Pulmonary artery endothelial cell (primary cell): ENCODE measurements at places on chromosomes 16 and 17.

GRCh38 chr17:41657936-41658335 is 30.7 kb upstream of the EIF1 start:
- DNase-seq = no peak

DNA sequence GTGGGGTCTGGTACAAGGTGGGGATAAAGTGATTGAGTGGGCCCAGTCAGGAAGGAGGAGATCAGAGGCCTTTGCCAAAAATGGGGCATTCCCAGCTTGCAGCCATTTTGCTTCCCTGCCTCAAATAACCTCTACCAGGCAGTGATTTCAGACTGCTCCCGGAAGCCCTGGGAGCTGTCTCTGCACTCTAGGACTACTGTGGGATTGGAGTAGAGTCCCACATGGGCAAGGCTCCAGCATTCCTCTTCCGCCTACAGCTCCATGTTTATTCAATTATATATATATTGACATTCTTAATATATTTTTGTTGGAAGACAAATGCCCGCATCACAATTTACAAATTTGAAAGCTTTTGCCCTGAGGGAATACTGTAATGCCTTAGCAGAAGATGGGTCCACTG is 13.5 kb downstream of the SUPT6H start:
- no peak for DNase-seq

DNA sequence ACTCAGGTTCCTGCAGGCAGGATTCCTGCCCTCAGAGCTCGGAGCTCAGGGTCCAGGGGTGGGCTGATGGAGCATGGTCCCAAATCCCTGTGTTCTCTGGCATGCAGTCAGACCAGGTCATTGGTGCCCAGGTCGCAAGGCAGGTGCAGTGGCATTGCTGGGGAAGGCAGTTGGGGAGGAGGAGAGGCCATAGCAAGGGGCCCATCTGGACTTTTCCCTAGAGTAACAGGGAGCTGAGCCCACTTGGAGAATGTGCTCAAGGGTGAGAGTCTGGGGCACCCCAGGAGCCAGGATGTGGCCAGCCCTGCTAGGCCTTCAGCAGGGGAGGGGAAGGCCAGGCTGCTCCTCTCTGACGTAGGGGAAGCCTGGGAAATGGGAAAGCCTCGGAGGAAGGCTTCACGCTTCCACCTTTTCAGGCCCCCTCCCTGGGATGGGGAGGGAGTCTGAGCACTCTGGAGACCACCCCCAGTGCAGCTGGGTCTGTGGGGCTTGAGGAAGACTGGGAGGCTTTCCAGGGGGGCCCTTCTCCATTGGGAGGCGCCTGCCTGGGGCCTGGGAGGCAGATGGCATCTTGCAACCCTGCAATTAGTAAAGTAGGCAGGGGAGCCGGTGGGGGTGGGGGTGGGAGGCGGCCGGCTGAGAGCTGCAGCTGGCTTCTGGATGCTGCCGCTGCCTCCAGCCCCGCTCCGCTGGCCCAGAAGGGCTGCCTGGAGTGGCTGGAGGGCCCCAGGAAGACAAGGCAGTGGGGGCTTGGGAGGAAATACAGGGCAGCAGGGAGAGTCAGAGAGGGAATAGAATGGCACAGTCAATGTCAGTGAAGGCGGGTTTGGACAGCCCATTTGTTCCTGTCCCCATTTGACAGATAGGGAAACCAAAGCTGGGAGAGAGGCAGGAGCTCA is 21.1 kb upstream of the DOK4 start:
- DNase-seq = no peak

DNA sequence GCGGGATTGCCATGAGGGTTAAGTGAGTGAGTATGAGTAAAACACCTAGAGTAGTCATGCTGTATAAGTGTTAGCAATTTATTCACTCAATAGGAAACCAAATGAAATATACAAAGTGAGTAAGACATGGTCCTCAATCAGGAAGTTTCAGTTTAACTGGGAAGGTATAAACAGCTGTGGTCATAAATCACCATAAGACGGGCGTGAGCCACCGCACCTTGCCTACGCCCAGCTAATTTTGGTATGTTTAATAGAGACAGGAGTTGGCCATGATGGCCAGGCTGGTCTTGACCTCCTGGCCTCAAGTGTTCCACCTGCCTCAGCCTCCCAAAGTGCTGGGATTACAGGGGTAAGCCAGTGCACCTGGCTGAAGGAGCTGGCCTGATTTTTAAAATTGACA is 27.0 kb downstream of the RNF135 start:
- no peak for DNase-seq

GRCh38 chr17:73335591-73336407 is 24.0 kb upstream of the CDC42EP4 start:
- DNase-seq = no peak

DNA sequence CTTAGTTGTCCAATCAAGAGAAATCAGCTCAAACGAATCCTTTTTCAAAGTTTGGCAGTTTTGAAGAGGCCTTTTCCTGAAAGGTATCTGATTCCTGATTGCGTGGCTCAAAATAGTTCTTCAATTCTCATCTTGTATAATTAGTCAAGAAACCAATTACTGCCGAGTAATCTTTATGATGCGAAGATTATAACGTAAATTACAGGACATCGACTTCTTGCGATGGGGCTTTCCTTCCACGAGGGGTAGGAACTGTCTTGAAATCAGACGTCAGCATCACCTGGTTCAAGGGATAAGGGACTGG is 644 bp upstream of the ARL2BP start:
- DNase-seq = no peak

DNA sequence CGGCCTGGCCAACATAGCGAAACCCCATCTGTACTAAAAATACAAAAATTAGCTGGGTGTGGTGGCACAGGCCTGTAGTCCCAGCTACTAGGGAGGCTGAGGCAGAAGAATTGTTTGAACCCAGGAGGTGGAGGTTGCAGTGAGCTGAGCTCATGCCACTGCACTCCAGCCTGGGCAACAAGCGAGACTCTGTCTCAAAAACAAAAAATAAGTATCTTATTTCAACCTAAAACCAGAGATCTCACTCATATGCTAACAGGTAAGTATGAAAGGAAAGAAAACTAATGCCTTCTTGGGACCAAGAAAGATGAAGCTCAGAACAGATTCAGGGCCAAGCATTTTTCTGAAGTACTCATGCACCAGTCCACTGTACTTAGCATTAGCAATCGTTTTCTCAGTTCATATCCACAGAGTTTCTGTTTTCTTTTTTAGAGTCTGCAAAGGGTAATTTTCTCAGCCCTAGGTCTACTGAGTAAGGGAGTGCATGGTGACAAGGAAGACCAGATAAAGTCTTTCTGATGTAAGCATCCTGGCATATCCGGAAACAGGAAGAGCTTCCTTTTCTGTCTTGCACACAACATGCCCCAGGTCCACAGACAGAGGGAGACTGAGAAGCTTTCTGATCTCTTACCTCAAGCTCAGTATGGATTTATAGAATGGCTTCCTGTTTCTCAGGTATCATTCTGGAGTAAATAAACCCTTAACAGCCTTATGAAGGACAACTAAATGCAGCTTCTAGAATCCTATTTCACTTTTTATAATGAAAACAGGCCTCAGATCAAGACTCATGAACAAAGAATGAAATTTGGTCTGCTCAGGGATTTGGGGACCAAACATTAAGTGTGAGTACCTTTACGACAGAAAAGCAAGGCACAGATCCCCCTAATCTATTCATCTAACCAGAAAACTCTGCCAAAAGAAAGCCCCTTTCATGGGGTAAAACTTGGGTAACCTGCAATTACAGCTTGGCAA is 38.7 kb upstream of the FOXJ1 start:
- DNase-seq = no peak

DNA sequence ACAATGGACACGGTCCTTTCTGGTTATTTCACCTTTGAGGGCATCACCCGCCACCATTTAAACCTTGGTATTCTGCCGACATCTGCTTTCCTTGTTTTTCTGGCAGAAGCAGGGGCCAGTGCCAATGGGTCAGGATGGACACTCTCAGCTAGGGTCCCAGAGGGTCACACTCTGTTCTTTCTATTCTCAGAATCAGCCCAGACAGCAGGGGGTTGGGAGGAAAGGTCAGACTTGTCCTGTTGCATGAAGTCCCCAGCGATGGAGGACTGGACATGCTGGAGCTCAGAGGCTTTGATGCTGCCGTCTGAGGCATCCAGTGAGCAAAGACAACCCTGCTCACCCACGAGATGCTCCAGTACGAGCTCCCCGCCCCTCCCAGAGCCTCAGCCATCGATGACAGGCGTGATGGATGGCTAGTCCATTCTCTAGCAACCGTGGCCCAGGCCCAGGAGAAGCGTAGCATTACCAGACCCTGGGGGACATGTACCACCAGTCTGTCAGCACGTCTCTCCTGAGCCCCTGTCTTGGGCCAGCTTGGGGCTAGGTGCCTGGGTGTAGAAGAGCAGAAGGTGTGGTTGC is 62.0 kb downstream of the FOXL1 start:
- no peak for DNase-seq

GRCh38 chr17:79732804-79733691 is 2.3 kb downstream of the ENPP7 start:
- DNase-seq = no peak

GRCh38 chr16:56266641-56267607 is 75.6 kb downstream of the GNAO1 start:
- DNase-seq = no peak

DNA sequence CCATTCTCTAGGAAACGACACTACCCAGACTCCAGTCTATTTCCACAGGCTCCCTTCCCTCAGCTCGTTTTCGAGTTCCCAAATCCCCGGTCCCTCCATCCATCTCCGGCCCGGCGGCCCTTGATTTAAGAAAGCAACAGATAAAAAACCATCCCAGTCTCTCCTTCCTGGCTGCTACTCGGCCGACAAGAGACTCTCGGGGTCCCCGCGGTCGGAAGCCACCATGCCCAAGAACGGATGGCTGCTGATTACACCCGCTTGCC is 182 bp downstream of the RPL26 start:
- no peak for DNase-seq

DNA sequence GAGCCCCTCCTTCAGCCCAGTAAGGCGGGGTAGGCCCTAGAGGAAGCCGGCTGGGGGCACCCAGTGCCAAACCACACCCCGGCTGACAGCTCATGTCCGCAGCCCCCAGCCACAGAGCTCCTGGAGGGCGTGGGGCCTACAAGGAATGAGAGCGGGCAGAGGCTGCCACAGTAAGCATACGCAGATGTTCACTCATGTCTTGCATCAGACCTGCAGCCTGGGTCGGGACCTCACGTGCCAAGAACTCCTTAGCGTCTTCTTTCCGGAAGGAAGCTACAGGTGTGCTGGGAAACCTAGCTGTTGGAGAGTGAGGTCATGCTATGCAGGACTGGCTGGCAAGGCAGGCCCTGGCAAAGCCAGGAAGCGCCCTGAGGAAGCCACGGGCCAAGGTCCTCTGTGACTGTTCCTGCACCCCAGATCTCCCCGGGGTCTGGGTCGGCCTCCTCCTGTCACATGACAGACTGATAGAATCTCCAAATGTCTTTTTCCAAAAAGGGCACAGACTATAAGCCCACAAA is 1.6 kb downstream of the ZNF598 start:
- no peak for DNase-seq

- no peak for DNase-seq
Measured at GRCh38 chr17:31051506-31051905, 43.3 kb upstream of the NF1 start.

- DNase-seq = no peak
Measured at GRCh38 chr17:1999557-2000251, 25.4 kb downstream of the RTN4RL1 start.

GRCh38 chr17:72816406-72816805 is 276.1 kb downstream of the SLC39A11 start:
- no peak for DNase-seq

- no peak for DNase-seq
Measured at GRCh38 chr17:75895370-75896155, 1.2 kb downstream of the TRIM65 start.

DNA sequence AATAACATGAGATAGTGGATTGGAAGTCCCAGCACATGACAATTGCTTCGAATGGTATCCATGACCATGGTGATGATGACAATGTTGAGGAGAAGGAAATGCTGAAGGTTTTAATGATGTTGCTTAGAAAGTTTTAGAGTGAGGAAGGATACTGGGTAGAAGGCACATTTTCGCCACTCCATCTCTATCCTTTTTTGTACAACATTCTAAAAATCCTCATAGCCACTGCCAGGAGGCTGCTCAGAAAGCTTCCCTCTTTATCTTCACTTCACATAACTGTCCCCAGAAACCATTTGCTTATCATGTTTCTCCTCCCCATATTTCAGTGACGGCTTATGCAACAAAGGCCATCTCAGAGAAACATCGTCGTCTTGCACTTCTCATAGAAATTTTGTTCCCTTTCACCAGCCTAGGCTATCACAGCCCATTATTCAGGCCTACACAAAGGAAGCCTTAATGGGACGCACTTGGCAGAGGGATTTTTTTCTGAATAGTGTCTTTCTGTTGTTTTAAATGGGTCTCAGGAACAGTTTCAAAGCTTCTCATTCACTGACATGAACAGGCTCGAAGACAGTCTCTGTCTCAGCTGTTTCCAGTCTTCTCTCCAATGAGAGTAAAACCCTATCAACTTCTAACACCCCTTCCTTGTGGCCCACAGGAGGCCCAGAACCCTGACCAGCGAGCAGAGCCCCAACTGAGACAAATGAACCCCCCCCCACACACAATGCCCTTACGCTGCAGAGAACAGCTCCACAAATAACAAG is 506.7 kb downstream of the HAPSTR1 start:
- no peak for DNase-seq

DNA sequence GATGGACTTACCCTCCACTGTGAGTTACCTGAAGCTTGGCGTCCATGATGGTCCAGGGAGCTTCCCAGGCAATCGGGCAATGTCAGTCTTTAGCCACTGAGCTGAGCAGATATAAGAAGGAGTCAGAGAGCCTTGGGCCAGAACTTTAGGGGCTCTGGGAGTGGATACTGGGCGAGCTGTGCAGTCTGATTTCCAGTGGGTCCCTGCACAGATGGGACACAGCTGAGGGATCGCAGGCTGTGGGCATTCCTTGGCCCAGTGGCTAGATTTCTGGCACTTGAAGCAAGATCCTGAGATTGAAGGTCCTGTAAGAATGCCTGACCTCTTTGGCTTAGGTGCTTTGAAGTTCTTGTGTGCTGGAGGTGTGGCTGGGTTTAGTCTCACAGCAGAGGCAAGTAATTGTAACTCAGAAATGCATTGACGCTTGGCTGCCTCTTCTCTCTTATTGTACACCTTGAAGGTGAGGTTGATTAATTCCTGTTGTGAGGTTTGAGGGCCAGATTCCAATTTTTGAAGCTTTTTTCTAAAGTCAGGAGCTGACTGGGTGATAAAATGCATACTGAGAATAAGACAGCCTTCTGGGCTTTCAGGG is 2283.8 kb downstream of the TP53TG3F start:
- no peak for DNase-seq

DNA sequence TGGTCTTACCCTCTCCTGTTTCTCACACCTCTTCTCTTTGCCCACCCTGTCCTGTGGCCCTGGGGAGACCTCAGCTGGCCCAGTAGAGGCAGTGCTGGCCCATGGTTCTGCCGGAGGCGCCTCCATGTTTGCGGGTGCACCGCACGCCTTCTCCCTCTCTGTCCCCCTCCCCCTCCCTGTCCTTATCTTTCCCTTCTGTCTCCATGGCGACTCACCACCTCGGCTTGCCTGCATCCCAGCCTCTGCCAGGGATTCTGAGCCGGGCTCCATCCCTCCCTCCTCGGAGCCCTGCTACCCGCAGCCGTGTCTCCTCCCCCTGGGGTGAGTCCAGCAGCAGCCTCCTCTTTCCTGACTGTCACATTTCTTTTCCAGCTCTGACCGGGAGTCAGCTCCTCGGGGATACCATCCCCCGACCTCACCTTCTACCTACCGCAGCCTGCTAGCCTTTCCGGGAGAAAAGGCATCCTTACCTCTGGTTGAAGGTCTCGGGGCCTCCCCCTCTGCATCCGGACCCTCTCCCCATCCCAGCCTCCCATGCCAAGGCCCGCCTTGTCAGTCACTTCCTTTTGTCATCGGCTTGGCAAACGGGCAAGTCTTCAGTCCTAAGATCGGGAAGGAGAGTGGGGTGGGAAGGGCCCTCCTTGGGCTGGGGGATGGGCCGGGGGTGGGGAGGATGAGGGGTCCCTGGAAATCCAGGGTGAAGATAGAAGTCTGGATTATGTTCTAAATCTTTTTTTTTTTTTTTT is at the start of gene RNF112:
Gene RNF112, plus strand, starts transcription at position 358 of the 746 bp plus-strand sequence. Its CDS starts 177 bp downstream, at position 535.
- DNase-seq = no peak
